ENCODE measurements at places on chromosomes 3 and 15.

GRCh38 chr15:94858011-94858410 lies 626.6 kb downstream of the MCTP2 start:
- DNase-seq: no peak

DNA sequence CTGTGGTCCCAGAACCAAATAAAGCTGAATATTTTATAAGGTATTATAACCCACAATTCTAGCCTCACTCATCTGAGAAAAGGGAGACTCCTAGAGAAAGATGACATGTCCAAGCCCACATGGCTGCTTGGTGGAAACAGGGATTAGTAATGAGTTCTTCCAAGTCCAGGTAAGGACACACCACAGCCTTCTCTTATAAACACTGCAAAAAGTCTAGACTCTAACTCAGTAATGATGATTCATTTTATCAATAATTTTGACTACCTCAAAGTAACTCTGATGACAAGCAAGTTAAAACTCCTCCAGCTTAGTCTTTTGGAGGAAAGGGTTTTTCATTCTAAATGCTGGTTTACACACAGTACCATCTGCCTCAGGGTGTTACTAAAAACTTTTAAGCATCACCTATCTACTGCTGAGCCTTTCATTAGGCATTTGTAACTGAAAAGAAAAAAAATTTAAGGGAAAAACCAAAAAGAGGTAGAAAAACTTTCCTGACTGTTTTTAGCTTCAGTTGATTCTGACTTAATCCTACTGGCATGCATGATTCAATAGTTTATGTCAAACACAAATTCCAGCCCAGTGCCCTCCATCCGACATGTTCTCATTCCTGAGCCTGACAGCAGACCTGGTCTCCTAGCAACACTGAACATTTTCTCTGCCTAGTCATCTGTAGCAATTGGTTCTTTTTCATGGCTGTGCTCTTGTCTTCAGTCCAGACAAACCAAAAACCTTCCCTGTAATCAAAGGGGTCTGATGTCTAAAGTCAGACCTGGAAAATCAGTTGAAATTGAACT lies 43.9 kb downstream of the P3H2 start:
- DNase-seq: no peak

GRCh38 chr3:110059431-110059830 lies 722.1 kb upstream of the DPPA4 start:
- no peak for DNase-seq

- no peak for DNase-seq
Measured at GRCh38 chr3:177445549-177445948, 248.3 kb upstream of the TBL1XR1 start.

GRCh38 chr3:151403246-151403645 lies 18.7 kb upstream of the P2RY12 start:
- DNase-seq: no peak
